ENCODE measurements at places on chromosomes 7 and 10. TPM values are rescaled to one million over a fixed set of nuclear protein-coding genes. Genes with fewer than 3 reads are reported as not detected.

CLEC5A gene
- not detected for total RNA-seq

FAM25G gene
- total RNA-seq = not detected

TACR2 gene
- total RNA-seq = not detected

PRLHR gene
- not detected for total RNA-seq

GBX1 gene
- not detected for total RNA-seq

NEBL gene
- 5.4 TPM for total RNA-seq

UBE2H gene
- total RNA-seq = 84.8 TPM

NPC1L1 gene
- total RNA-seq = not detected

BLNK gene
- not detected for total RNA-seq

VWDE gene
- total RNA-seq = 4.1 TPM

SPAG6 gene
- not detected for total RNA-seq

FFAR4 gene
- total RNA-seq = not detected

UNC5B gene
- not detected for total RNA-seq

ADAMTS14 gene
- total RNA-seq = 1.0 TPM

DENND10 gene
- 17.5 TPM for total RNA-seq

LMOD2 gene
- not detected for total RNA-seq

FBXL13 gene
- total RNA-seq = 0.34 TPM

ERVW-1 gene
- not detected for total RNA-seq

AKR1D1 gene
- total RNA-seq = not detected

WASHC2A gene
- 24.6 TPM for total RNA-seq

CLCN1 gene
- total RNA-seq = not detected

DGKI gene
- 1.1 TPM for total RNA-seq

TM9SF3 gene
- total RNA-seq = 32.8 TPM

XRCC2 gene
- 0.98 TPM for total RNA-seq

BTBD16 gene
- 0.88 TPM for total RNA-seq

MINDY4 gene
- total RNA-seq = 4.0 TPM

PLXDC2 gene
- 4.7 TPM for total RNA-seq

NOBOX gene
- total RNA-seq = not detected

ECHDC3 gene
- total RNA-seq = 36.8 TPM

TMEM130 gene
- total RNA-seq = 27.3 TPM

RSPH10B gene
- total RNA-seq = not detected

CCDC172 gene
- not detected for total RNA-seq

CRPPA gene
- total RNA-seq = 2.0 TPM

LIPK gene
- total RNA-seq = not detected

CHN2 gene
- total RNA-seq = not detected

SLC26A4 gene
- not detected for total RNA-seq

THAP5 gene
- total RNA-seq = 15.2 TPM

ZNF117 gene
- 0.81 TPM for total RNA-seq

PDK4 gene
- 0.41 TPM for total RNA-seq

ELAPOR2 gene
- total RNA-seq = 0.98 TPM

ANKRD30A gene
- not detected for total RNA-seq

TLX1 gene
- total RNA-seq = not detected

GIMAP2 gene
- total RNA-seq = not detected

PPP1R3C gene
- total RNA-seq = 4.2 TPM

SPDYE2 gene
- total RNA-seq = not detected

WEE2 gene
- not detected for total RNA-seq

AGR2 gene
- total RNA-seq = 3.5 TPM

MTERF1 gene
- total RNA-seq = 7.4 TPM

IL15RA gene
- total RNA-seq = 49.6 TPM

CDK6 gene
- total RNA-seq = 34.8 TPM
